ENCODE measurements at places on chromosomes 16 and 17.

DNA sequence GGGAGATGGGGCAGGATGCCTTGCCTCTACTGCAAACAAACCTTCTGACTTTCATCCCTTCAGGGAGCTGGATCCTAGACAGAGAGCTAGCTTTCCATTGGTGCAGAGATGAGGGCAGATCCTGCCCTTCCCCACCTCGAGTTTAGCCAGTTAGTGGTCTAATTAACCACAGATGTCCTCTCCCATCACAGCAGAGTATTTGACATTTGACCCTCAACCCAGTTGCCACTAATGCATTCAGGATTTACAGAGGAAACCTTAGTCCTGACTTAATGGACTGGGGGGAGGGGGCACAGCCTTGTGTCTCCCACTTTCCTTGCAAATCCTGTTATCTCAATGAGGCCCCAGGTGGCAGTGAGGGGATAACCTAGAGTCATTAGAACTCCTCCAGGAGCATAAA, 10.2 kb downstream of the PIP4K2B start:
- DNase-seq = no peak

DNA sequence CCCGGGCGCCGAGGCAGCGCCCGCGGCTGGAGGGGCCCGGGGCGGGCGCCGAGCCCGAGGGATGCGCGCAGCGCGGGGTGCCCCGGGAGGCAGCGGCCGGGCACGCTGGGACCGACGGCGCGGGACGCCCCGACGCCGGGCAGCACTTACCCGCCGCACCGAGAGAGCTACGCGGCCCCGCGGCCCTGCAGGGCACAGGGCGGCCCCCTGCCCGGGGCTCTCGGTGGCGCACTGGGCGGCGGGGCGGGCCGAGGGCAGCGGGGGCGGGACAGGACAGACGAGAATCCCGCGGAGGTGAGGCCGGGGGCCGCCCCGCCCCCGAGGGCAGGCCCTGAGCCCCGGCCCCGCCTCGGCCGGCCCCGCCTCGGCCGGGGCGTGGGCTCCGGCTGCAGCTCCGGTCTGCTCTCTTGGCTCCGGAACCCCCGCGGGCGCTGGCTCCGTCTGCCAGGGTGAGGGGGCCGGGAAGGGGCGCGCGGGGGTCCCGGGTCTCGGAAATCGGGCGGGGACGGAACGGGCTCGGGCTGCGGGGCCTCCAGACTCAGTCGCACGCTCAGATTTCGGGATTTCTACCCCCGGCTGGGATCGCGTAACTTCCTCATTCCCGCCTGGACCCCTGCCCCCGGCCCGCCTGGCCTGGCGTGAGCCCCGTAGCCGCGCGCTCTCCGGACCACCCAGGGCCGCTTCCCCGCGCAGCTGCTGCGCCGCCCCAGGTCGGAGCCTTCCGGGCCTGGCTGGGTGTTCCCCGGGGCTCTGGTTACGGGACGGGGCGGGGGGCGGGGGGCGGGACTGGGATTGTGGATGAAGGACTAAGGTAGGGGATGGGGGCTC, at the start of gene PLD2:
Gene PLD2 (plus strand): TSS at position 376 of the 828 bp plus-strand sequence. CDS start 621 bp downstream, outside the sequence.
- peak; percentile 32 for DNase-seq

DNA sequence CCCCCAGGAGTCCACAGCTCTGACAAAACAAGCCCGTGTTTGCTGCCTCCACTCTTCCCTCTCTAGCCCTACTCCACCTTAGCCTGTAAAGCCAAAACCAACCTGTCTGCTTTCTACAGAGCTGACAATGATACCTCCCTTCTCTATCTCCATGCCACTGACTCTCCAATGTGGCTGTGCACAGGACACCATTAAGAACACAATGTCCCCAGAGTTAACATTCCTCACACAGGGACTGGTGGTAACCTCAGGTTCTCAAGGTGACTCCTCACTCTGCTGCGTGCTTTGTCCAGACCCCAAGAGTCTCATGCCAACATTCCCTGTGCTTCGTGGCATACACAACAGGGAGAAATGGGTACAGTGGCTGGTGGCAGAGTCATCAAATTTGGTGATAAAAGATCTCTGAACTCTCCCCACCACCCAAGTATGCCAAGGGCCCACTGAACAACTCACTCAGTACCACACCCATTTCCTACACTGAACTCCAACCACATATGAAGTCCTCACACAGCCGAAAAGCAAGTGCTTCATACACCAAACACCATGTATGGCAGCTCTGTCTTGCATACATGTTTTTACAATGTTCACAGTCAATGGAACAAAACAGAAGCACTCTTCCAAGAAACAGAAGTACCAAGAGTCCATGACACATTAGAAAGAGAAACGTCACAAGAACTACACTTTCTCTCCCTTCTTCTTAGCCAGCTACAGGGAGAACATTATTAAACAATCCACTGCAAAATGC, 21.1 kb downstream of the CSNK2A2 start:
- no peak for DNase-seq

DNA sequence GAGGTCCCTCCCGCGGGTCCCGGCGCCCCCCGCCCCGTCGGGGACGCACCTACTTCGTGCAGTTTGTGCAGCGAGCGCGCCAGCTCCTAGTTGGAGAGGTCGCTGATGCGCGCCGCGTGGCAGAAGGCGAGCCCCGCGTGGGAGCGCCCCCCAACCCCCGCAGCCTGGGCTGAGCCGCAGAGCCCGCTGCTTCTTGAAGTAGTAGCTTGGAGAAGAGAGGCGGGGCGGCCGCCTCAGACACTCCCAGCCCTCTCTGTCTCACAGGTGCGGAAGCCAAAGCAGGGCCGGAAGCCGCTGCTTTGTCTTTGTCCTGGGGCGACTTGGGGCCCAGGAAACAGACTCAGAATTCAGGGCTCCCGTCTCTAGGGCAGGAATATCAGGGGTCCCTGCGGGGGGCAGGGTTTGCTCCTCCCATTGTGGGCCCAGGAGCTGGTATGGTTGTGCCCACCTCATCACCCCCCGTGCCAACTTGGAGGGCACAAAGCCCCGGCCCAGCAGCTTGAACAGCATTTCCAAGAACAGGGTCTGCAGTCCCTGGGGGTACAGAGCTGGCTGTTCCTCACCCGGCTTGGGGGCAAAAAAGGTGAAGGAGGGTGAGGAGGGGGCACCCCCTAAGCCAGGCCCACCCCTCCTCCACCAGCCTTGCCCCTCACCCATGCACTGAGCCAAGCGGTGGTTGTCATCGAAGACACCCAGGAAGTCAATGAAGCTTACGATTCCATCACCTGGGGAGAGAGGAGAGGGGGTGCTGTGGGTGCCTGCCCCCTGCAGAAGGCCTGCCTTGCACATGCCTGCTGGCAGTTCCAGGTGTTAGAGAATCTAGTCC, 13.5 kb downstream of the SPATA32 start:
- no peak for DNase-seq

DNA sequence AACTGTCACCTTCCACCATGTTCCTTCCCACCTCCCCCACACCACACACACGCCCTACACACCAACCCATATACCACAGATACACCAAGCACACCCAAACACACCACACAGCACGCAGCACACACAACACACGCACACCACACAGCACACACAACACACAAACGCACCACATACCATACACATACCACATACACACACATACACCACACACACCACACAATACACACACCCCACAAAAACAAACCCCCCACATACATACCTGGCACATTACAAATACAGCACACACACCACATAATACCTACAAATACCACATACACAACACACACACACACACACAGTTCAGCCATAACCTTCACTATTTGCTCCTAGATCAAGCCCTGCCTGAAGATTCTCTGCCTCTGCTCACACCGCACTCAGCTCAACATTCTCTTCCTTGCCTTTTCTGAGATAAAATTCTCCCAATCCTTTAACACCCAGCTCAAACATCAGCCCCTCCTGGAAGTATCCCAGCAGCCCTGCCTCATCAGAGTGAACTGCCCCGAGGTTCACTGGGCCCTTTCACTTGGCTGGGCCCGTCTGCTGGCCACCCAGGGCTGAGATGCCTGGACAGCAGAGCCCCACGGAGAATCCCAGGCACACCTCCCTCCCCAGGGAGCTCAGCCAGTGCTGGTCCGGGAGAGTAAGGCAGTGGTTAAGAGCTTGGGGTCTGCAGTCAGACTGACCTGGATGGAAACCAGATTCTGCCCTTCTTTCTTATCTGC, 31.9 kb upstream of the CPNE2 start:
- no peak for DNase-seq

- DNase-seq = no peak
Measured at GRCh38 chr17:71759422-71760060, 361.3 kb upstream of the SOX9 start.

GRCh38 chr17:78284146-78284545, 52.7 kb downstream of the TMEM235 start:
- no peak for DNase-seq

GRCh38 chr17:50149417-50150353, 792 bp downstream of the PPP1R9B start:
- DNase-seq = no peak

DNA sequence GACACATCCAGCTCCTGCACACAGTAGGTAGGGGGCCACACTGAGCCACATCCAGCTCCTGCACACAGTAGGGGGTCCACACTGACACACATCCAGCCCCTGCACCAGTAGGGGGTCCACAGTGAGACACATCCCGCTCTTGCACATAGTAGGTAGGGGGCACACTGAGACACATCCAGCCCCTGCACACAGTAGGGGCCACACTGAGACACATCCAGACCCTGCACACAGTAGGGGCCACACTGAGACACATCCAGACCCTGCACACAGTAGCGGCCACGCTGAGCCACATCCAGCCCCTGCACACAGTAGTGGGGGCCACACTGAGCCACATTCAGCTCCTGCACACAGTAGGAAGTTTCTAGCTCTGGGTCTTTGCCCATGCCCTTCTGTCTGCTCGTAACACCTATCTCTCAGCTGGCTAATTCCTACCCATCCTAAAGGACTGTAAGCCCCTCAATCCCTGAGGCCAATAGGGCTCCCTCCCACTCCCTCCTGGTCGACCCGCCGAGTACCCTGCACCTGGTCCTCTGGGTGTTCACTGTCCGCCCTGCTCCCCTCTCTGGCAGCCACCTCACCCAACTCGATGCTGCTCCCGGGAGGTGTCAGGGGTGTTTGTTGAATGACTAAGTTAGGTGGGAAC, 9.4 kb upstream of the ATP2A3 start:
- DNase-seq = no peak

DNA sequence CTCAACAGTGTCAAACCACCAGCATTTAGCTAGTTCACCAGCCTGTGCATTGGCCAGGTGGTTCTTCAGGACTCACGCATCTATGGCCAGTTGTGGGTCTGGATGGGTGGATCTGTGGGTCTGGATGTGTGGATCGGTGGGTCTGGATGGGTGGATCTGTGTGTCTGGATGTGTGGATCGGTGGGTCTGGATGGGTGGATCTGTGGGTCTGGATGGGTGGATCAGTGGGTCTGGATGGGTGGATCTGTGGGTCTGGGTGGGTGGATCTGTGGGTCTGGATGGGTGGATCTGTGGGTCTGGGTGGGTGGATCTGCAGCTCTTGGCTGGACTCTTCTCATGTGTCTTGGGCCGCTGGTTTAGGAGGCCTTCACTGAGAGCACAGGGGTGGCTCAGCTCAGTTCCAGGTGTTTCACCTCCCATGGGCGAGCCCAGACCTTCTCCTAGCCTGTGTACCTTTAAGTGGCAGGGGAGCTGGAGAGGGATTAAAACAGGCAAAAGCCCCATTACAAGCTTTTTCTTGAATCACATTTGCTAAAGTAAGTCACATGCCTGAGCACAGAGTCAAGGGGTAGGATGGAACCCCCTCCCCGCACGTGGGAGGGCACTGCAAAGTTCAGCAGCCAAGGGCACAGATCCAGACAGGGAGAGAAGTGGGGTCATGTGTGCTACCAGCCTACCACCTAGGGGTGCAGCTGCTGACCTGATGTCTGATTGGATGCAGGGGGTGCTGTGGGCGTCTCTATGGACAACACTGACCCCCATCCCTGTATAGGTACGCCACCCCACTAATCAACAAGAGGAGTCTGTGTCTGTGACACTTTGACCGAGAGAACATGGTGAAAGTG, 3.4 kb upstream of the NUBP1 start:
- DNase-seq = no peak

- DNase-seq = no peak
Measured at GRCh38 chr17:31556969-31557645, 165.6 kb downstream of the RAB11FIP4 start.

GRCh38 chr16:62424206-62424605, 388.0 kb upstream of the CDH8 start:
- no peak for DNase-seq

DNA sequence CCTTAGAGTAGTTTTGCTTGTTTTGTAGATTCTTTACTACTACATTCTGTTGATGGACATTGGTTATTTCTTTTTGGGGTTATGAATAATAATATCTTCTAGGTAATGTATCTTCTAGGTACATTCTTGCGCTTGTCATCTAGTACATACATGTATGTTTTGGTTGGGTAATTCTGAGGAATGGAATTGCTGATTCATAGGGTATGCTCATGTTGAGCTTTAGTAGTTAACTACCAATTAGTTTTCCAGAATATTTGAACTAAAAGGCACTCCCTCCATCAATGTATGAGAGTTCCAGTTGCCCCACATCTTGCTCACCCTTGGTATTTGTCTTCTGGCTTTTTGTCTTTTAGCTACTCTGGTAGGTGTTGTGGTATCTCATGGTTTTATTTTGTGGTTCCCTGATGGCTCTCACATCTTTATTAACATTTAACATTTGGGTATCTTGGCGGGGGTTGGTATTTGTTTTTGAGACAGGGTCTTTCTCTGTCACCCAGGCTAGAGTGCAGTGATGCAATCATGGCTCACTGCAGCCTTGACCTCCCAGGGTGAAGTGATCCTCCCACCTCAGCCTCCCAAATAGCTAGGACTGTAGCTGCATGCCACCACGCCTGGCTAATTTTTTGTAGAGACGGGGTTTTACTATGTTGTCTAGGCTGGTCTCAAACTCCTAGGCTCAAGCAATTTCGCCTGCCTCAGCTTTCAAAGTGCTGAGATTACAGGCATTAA, 47.1 kb downstream of the SLC6A4 start:
- DNase-seq = no peak

GRCh38 chr17:44934745-44935105, 12.8 kb downstream of the KIF18B start:
- no peak for DNase-seq

DNA sequence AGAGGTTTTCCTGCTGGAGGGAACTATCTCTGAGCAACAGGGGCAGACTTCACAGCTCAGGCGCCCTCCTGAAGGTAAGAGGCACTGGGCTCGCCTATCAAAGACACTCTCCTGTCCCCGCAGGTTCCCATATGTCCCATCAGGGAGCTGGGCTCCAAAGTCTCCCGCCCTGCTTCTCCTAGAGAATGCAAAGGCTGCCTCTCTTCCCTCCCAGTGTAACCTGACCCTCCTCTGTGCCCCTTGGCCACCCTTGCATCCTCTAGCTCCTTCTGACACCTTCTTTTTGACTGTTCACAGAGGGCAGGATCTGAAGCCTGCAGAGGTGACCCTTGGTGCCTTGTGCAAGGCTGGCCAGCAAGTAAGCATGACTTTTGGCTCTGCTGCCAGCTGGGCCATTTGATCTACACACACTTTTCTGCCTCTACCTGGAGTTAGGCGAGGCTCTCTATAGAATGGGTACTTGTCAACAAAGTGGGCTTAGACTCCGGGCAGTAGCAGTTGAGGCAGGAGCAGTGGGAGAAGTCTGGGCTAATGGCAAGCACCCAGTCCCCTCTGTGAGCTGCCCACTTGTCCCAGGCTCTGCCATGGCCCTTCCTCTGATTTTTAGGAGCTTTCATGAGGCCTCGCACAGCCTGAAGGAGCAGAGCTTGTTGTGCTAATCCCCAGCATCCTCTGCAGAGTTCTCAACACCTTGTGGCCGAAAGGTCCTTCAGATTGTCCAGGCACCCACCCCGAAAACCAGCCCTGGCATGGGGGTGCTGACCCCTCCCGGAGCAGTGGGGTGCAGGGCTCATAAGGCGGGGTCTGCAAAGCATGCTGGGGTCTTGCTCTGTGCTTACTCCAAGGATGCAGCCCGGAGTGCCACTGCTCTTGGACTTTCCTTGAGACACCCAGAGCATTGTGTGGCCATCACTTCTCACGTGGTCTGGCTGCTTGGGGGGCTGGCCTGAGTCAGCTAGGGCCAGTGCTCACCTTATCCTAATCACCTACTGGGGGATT, 122.9 kb downstream of the METRNL start:
- no peak for DNase-seq
